ENCODE measurements at places on chromosomes 5 and 9.

GRCh38 chr9:116182876-116183275 is 29.3 kb downstream of the PAPPA start:
- DNase-seq, result no peak

- no peak for DNase-seq
Observed at GRCh38 chr5:83000428-83000827, 76.8 kb downstream of the TMEM167A start.

DNA sequence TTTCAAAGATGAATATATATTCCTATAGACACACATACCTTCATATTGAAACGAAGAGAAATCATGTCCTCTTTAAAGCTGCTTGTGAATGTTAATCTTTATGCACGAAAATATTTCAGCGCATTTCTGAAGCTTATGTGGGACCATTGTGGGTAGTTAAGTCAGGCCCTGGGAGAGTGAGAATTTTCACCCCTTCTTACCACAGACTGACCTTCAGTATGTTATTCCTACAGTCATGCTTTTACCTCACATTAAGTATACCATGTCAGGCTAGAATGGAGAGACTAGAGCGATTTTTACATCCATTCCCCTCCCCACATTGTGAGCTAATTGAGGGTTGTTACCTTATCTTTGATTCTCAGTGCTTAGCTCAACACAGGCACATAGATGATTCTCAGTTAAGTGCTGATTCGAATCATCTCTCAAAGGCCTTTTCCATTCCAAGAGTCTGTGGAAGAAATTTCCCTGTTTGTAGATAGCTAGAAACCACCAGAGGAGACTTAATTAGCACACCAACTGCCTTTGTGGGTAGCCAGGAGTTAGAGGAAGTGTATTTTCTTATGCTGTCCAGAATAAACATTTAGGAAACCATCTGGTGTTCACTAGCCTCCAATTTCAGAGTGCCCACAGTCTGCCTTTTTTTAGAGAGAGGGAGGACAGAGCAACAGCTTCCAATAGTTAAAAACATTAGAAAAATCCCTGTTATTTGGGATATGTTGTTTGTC is 110.5 kb downstream of the MEGF10 start:
- no peak for DNase-seq

GRCh38 chr9:78041971-78042370 is 10.4 kb upstream of the GNAQ start:
- no peak for DNase-seq

- no peak for DNase-seq
Observed at GRCh38 chr9:89543111-89543510, 45.2 kb upstream of the SEMA4D start.

All from NCI-H2227 treated with DMSO at 0.1 percent for 48 hours (cell line).